GM12891 (cell line): ENCODE measurements at places on chromosomes 13 and 19.

DNA sequence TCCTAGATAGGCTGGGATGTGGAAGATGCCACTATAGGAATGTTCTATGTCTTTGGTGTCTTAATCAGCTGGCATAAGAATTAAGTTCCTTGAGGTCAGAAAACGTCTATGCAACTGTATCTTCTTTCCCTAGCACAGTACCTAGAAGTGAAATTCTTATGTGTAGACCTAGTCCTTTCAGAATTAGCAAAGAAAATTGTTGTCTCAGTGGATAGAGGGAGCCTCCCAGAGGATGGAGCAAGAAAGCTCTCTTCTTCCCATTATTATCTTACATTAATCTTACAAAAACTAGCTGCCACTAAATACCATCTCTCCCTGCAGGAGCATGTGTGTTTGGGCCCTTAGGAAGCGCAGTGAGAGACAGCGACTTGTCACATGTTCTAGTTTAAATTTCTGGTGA, 11.6 kb downstream of the CLDN10 start:
- DNase-seq = no peak

- no peak for DNase-seq
Observed at GRCh38 chr19:55694656-55695491, 19.8 kb downstream of the EPN1 start.

- DNase-seq = no peak
Observed at GRCh38 chr19:1799695-1800342, 12.3 kb downstream of the ATP8B3 start.

DNA sequence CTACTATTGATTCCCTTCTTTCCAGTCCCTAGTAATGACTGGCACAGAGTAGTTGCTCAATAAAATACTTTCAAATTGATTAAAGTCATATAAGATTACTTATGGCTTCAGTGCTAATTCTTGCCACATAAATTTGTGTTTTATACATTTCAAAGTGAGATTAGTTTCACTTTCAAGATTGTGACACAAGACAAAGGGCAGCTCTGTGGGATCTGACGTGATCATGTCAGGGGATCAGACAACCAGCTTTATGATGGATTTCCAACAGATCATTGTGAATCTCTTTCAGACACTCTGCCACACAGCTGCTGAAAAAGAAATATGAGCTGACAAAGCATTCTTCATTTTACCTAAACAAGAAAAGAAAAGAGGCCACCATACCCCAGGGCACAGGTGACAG, 73.4 kb upstream of the POMP start:
- no peak for DNase-seq

DNA sequence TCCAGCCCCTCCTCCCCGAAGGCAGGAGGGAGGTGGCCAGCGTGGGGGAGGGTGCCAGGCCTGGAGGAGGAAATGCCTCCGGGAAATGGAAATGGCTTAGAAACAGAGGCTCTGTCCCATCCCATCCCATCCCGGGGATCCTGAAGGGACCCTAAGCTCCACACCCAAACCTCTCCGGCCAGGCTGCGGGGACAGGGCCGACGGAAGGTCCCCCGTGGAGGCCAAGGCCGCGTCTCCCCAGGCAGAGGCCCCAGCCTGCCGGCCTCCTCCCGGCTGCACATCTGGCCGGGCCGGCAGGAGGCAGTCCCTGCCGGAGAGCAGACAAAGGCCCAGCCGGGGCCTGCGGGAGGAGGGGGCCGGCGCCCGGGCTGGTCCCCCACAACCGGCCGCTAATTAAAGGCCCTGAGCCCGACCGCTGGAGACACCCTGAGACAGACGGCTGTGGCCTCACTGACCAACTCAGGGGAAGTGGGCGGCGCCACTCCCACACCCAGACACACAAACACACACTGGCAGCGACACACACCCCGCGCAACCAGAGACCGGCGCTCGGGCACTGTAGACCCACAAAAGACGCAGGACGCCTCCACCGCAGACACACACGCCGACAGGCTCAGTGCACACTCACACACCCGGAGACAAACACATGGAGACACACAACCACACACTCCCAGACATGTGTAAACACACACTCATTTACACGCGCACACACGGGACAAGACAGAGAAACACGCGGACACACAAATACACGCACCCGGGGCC, 1.1 kb downstream of the ADAMTS10 start:
- DNase-seq = no peak

GRCh38 chr19:41328157-41328841, 18.3 kb downstream of the CCDC97 start:
- no peak for DNase-seq

GRCh38 chr13:101473458-101473857, 21.0 kb downstream of the ITGBL1 start:
- no peak for DNase-seq

DNA sequence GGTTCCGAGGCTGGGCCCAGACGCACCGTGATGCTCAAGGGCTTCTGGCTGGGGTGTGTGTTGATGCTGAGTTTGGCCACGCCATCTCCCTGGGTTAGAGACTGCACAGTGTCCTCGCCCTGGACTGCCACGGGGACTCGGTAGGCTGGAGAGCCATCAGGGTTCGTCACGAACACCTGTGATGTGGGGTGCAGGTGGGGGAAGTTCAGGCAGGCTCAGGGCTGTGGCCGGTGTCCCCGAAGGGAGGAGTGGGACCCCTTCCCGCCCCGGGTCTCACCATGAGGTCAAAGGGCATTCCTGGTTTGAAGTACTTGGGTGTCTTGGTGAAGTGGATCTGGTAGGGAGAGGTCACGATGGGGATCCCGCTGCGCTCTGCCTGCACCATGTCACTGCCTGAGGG, 8.2 kb downstream of the C3 start:
- DNase-seq = no peak

- no peak for DNase-seq
Observed at GRCh38 chr19:7910321-7911161, 4.1 kb upstream of the TGFBR3L start.

GRCh38 chr19:44883922-44884321, 7.1 kb upstream of the TOMM40 start:
- no peak for DNase-seq
